ENCODE measurements at places on chromosomes 12 and 14.

DNA sequence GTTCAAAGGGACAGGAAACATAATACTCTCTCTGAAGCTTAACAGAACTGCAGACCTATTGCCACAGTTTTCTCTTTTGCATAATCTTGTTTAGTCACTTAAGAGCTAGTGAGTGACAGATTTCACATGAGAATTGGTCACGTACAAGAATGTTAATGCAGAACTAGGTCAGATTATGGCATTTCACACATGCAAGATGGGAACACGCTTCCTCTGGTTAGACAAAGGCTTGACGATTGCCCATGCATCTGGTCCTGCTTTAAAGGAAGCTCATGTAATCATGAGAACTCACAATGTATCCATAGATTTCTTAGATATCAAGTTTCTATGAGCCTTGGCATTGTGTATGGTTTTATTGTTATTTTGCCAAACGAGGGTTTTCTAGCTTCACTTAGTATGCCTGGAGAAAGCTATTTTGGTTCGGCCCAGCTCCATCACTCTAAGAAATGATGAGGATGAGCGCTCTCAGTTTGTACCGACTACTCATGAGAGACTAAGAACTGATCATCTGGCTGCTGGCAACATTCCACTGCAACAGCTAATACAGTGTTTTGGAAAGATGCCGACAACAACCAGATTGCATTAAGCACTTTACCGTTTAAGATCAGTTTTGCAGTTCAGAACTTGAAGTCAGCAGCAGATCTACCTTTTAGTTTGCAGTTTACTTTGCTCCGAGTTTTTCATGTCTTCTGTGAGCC lies 380.0 kb downstream of the DIO2 start:
- no peak for DNase-seq

DNA sequence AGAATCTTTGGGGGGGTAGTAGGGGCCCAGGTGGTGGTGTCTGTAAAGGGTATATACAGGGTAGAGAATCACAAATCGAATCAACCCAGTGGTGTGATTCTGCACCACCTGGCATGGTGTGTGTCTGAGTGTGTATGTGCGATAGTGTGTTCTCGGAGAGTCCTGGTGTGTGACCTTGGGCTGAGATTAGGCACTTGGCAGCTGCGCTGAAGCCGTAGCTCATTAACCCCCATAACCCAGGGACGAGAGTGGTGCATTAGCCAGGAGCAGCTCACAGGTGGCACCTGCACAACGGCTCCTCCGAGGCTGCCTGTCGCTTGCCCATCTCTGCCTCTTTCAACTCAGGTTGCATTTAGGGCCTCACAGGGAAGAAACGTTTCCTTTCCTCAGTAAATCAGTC lies 15.6 kb upstream of the TESC start:
- DNase-seq = no peak

DNA sequence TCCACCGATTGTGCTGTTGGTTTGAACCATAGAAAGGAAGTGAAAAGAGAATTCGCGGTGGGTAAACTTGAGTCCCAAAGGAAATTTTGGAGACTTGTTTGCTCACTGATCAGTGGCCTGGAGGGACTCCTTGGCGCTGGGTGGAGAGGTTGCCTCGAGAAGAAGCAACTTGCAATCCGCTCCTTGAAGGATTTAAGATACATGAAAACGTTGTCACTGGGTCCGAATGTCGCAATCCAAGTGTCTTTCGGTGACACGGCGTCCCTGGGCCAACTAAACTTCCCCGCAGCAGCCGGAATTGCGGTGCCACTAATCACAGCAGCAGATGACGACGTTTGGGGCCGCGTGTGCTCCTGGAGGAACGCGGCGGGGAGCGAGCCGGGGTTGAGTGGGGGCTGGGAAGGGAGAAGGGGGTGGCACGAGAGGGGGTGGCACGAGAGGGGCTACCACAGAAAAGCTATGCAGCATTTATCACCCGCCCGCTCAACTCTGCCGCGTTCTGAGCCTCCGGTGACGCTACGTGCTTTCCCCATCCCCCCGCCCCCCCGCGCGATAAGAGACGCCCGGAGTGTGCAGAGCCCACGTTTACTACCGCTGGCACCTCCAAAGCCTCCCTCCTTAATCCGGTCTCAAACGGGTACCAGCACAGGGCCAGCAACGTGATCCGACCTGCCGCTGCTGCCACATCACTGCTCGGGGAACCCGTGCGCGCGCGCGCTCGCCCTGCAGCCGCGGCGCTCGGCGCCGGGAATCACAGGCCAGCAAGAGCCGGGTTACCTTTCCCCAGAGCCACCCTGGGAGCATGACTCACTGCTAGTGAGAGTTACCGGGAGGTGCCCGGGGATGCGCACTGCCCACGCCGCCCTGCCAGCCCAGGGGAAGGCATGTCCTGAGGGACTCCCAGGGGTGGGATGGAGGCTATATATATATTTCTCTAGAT lies 833 bp upstream of the BHLHE41 start:
- no peak for DNase-seq

DNA sequence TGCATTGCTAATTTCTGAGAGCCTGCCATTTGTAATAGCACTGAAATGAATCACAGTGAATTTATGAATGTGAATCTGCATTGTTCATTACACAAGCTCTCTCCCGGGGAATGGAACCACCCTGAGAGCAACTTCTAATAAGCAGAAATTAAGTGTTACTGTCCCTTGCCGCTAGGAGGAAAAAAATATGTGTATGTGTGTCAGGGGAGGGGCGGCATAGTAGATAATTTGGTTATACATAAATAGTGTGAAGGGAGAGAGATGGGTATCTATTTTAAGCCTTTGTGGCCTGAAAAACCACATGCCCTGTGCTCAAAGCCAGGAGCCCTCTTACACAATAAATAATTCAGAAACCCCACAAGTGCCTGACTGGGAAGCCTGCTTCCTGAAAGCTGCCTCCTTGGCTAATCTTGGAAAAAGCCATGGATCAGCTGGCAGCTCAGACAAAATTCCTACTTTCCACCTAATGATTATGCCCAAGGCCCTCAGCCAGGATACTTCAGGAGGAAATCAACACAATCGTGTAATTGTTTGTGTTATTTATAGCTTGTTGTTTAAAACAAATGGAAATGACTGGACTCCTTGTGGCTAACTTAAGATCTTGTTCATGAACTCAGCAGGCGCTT lies 366.2 kb upstream of the KITLG start:
- DNase-seq = no peak

GRCh38 chr12:95258151-95258550 lies 40.5 kb downstream of the VEZT start:
- DNase-seq = no peak

- no peak for DNase-seq
Measured at GRCh38 chr12:121489874-121490273, 90.0 kb downstream of the RNF34 start.

GRCh38 chr12:26749781-26750180 lies 83.2 kb downstream of the ITPR2 start:
- no peak for DNase-seq

GRCh38 chr12:107684990-107685359 lies 624 bp upstream of the PWP1 start:
- DNase-seq = no peak

GRCh38 chr14:91396013-91396660 lies 21.5 kb downstream of the CCDC88C start:
- no peak for DNase-seq

- no peak for DNase-seq
Measured at GRCh38 chr12:89796798-89797382, 88.3 kb upstream of the ATP2B1 start.

DNA sequence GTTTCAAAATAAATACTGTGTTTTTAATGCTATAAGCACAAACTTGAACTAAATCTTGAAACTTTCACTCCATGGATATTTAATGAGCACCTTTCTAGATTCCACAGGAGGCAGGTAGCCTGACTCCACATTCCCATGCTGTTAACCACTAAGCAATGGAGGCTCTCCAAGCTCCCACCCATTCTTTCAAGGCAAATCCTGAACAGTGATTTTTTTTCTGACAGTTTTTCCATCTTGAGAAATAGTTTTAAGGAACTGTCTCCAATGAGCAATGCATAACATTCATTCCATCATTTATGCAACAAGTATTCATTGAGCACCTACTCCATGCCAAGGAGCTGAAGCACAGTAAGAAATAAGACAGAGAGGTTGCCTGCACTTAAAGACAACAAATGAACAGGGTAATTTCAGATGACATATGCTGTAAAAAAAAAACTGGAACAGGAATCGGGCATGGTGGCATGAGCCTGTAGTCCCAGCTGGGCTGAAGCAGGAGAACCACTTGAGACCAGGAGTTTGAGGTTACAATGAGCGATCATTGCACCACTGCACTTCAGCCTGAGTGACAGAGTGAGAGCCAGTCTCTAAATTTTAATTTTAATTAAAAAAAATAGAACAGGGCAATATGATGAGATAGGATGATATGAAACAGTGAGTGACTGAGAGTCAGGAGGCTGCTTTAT lies 102.3 kb upstream of the CPSF6 start:
- DNase-seq = no peak

- no peak for DNase-seq
Measured at GRCh38 chr12:129844662-129845220, 59.1 kb downstream of the TMEM132D start.

DNA sequence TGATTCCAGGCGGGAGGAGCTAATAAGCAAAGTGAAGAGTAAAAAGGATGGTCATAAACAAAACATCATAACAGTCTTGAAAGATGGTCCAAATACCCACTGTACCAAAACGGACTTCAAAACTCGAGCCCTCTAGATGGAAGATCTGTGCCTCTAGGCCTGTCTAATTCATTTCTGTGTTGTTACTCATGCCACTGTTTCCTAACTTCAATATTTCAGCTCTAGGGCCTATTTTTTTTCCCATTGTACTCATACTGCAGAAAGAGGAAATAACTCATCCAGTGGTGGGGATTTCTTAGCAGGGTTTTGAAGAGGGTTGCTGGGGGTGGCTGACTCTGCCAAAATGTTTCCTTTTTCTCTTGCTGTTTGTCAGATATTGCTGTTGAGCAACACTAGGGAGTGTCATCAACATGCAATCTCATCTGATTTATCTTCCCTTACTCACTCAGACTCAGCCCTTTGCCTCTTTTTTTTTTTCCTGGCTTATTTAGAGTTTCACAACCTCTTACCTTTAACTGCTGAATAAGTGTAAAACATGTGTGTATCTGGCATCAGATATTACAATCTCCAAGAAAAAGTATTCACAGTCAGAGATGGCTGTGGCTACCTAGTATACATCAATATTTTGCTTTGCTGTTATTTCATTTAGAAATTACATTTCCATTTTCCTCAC lies 189.6 kb downstream of the DUSP6 start:
- DNase-seq = no peak

- DNase-seq = no peak
Measured at GRCh38 chr12:89087149-89087825, 265.0 kb downstream of the DUSP6 start.

DNA sequence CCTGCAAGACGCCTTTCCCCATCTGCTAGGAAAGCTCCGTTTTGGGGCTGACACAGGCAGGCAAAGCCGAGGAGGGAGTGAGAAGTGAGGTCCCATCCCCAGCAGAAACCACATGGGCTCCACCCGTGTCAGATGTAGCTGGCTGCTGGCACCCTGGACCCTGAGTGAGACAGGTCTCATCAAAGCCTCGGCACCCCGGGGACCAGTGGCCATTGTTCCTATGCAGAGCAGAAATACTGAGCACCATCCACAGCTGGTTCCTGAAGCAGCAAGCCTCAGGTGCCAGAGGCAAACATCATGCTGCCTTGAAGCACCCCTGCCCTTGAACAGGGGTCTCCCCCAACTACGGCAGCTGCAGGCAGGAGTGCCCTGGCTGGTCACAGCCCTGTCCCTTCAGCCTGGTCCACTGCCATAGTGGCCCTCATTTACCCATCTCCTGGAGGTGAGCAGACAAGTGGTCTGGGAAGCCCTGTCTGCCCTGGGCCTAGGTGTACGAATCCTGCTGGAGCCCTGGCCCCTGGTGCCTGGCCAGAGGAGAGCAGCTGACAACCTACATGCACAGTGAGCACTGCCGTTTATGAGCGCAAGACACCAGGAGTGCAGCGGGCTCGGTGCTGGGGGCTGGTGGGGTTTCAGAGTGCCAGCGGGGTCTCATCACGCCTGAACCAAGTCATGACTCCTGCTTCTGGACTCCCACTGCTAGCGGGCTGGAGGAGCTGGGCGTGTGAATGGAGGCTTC lies 289.8 kb upstream of the RTL1 start:
- no peak for DNase-seq

DNA sequence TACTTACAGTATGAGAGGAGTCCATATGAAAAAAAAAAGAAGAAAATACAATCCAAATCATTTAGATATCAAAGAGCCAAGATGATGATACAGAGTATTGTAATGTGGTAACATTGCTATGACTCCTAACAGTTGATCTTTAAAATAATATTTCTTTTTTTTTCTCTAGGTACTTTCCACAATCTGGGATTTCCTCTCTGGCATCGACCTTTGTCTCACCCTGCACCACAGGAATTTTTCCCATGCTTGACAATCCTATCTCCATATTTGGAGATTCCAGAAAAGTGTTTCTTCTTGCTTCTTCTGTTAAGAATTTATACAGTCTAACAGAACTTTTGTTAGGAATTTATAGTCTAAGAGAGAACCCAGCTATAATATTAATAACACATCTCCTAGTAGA lies 184.4 kb downstream of the ITPR2 start:
- no peak for DNase-seq

DNA sequence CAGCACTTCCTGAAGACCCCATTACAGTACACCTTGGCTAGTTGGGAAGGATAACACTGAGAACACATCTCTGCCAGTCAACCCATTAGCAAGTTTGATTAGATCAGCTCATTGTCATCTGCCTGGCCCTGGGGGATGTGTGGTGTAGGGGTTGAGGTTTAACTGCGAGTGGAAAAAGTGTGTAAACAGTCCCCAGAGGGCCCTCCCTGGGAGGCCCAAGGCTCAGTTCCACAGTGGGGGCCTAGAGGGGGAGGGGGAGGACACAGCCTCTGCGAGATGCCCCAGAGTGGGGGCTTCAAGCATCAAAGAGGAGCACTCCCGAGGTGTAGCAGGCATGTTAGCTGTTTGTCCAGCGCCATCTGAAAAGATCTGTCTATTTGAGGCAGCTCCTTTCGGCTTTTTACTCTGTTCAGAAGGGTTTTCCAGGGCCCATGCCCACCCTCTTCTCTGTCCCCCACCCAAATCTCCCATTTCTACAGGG lies 344 bp downstream of the LPAR5 start:
- no peak for DNase-seq
